HepG2 (cell line): ENCODE measurements at places on chromosomes 1 and 21.

DNA sequence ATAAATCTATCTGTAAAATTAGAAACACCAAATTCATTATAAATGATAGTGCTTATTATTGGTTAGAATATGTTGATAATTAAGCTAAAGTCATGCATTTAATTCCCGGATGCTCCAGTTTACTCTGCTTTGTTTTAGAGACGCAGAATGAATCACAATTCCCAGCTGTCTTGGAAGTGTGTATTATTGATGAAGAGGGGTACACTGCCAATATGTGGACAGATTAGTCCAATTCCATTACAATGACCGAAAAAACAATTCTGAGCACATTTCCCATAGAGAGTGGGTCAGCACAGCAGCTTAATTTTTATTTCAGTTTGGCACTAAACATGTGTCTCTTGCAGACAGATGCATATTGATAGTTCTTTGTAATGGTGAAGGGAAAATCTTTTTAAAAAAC is 146.7 kb downstream of the KCNT2 start:
- DNase-seq, result no peak

DNA sequence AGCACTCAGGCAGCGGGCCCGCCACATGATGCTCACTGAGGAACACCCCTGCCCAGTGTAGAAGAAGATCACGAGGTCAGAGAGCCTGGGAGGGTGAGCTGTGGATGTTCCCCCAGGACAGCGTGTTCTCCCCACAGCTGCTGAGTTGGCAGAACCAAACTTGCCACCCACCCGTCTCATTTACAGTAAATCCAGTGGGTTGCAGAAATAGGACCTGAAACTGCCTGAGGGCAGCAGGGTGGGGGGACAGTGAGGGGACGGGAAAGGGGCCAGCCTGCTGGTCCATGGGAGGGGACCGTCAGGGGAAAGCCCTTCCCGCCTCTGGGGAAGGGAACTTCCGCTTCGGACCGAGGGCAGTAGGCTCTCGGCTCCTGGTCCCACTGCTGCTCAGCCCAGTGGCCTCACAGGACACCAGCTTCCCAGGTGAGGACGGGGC is at the start of gene C1QB:
TSS of gene C1QB (plus strand) at position 356 of the 436 bp plus-strand sequence. CDS start 6,227 bp downstream, outside the sequence.
- DNase-seq, result no peak

- DNase-seq, result no peak
Measured at GRCh38 chr21:36245649-36246048, 74.3 kb upstream of the MORC3 start.

GRCh38 chr1:204225841-204226735 is 12.3 kb upstream of the GOLT1A start:
- peak; percentile 32 for DNase-seq

GRCh38 chr1:216926720-216927510 is 203.7 kb upstream of the ESRRG start:
- DNase-seq, result no peak

DNA sequence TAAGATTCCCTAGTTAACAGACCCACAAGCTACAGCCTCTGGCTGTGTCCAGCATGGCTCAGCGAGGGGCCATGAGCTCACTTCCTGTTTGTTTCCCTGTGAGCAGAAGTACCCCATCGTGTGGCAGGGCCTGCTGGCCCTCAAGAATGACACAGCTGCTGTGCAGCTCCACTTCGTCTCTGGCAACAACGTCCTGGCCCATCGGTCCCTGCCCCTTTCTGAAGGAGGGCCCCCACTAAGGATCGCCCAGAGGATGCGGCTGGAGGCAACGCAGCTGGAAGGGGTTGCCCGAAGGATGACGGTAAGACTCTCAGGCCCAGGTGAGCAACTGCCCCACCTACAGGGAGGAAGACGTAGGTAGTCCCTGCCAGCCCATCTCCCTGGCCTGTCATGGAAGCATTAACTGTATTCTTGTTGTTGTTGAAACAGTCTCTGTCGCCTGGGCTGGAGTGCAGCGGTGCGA is 38.2 kb downstream of the ZBTB17 start:
- no peak for DNase-seq

GRCh38 chr1:38577937-38578270 is 281.7 kb downstream of the RRAGC start:
- DNase-seq, result no peak

GRCh38 chr1:29504196-29504595 is 267.9 kb downstream of the PTPRU start:
- DNase-seq, result no peak

DNA sequence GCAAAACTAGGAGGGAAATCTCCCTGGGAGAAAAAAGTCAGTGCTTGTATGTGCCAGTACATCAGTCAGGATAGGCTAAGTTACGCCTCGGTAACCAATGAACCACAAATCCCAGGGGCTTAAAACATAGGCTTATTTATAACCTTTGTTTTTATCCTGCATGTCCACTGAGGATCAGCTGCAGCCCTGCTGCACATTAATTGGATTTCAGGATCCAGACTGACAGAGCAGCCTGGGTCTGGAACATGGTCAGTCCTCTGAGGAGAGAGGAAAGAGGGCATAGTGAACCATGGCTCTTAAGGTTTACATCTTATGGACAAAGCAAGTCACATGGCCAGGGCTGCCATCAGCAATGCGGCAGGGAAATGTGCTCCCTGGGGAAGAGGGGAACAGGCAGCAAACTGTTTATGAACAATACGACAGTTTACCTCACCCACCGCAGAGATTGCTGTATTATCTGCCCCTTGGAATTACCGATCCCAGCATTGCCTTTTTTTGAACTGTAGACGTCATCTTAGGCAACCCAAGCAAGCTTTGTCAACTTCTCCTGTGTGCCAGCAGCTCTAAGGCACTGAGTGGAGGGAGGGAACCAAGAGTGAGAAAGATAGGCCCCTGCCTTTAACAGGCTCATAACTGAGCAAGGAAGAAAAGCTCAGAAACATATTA is 9.1 kb upstream of the SPRR4 start:
- no peak for DNase-seq

DNA sequence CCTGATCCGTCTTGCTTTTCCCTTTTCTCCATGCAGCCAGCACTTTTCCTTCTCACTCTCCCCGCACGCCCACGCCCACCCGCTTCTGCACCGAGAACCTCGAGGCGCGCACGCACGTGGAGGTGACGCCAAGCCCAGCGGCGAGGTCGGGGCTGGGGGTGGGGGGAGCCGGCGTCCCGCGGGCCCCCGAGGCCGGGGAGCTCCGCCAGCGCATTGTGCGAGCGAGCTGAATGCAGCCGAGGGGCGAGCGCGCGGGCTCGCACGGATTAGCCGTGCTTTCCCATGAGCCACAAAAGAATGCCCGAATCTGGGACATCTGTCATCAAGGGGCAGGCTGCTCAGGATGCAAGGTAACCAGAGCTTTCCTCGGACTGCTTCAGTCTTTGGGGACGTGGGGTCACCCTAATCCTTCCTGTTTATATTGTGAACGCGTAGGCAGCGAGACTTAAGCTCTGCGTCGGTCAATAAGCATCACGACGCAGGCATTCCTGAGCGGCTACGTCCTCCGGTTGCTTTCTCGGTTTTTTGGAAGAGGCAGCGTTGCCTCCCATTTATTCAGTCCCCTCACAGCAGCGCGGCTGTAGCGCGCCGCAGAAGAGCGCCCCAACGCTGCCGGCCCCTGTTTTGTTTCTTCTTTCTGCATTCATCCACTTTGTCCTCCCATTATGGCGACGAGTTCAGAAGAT is 67.3 kb upstream of the AKT3 start:
- no peak for DNase-seq

GRCh38 chr1:29563571-29563970 is 327.2 kb downstream of the PTPRU start:
- no peak for DNase-seq

DNA sequence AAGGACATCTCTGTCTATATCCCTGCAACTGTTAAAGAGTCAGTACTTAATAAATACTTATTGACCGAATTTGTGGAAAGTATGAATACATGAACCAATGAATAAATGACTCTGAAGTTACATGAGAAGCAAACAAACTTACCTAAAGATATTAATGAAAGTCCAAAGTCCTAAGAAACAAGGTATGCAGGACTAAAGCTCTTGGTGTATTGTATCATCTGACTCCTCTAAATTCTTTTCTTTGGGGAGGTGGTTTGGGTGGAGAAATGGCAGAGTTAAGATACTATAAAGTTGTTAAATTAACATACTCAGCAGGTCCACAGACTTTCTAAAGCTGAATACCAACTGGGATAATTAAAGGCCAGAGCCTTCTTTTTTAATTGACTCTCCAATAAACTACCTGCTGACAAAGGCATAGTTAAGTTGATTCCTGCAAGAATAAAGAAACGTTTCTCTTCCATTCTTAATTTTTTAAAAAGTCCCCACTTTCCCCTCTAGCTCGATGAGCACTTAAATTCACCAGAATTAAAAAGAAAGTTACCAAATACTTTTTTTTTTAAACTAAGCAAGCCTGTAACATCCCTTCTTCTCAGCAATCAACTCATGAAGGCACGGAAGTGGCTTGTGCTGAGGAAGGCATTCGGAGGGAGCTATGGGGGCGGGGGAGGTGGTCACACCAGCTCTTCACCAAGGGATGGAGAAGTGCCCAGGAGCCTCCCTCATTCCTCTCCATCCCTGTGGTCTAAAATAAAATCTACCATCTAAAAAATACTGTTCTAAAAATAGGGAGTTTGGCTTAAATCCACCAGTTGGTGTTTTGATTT is 61.1 kb downstream of the GADD45A start:
- DNase-seq, result no peak

DNA sequence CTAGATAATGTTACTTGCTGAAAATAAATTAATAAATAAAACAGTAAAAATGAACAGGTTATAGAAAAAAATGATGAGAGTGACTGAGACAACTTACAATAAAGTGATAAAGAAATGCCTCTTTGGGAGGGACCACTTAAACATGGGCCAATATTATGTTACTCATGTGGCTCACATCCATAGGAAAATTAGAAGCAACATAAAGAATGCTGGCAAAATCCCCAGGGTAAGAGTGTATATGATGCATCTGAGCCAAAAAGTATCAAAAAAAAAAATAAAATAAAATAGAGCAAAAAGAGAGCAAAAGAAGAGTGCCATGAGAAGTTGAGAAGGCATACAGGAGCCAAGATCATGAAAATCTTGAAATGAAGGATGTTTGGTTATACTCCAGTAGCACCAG is 818.0 kb downstream of the LTN1 start:
- no peak for DNase-seq

- DNase-seq, result no peak
Measured at GRCh38 chr21:40967771-40968170, 120.8 kb upstream of the DSCAM start.

DNA sequence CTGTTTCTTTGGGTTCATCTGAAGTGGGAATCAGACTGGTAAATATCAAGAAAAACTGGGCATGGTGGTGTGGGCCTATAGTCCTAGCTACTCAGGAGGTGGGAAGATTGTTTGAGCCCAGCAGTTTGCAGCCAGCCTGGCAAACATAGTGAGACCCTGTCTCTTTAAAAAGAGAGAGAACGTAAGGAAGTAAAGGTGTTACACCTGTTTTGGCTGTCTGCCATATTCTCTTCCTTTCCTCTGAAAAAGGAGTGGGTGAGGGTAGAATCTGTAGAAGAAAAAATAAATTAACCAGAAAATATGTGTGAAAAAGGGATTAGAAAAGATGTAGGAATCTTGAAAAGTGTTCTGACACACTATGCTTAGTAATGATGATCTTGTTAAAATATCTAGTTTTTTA is 20.0 kb downstream of the AHCYL1 start:
- no peak for DNase-seq

DNA sequence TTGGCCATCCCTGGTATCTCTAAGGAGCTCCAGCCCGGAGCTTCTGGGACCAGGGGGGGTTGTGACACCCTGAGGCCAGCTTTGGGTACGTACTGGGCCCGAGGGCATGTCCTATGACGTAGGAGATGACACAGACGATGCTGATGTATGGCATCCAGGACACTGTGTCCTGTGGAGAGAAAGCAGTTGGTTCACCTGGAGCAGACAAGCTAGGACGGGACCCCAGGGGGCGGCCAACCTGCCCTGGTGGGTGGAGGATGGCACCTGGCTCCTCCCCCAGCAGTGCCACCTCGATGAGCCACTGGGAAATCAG is 12.1 kb upstream of the SLC2A7 start:
- DNase-seq, result no peak

DNA sequence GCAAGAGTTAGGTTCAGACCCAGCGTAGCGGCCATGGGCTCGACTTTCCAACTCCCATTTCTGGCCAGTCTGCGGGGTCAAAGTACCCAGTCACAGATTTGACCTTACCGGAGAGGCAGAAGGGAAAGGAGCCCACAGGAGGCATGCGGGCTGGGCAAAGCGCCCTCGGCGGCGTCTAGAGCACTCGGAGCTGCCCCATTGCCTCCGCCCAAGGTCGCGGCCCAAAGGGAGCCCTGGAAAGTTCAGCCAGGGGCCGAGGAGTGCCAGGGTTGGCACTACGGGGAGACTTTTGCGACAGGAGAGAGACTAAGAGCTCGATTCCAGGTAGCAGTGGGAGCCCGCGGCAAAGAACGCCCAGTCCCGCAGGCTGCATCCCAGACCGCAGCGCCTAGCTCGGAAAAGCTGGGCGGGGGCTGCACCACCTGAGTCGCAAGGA is 896 bp downstream of the KANK4 start:
- no peak for DNase-seq

DNA sequence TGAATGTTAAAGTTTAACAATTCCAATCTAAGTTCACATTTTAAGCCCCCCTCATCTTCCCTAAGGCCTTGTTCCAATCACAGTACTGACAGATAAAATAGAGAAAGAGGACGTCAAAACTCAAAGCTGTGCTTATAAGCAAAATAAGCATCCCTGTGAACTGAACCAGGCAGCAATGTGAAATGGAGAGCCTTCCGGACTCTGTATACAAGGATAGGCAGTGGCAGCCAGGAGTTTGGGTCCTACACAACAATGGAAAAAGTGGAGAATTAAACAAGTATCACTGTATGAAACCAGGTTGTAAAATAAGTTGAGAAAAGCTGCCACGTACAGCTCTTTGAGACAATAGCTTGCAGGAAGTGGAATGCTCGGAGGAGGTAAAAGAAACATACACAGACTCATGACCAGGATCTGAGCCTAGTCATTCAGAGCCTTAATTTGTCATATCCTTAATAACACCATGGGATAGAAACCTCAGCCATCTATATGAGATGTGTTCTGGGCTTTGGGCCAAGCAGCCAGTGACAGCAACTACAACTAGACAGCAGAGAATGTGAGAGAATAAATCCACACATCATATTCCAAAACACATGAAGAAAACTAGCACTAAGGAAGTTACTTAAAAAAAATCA is 55.2 kb upstream of the PALMD start:
- DNase-seq, result no peak

- peak; percentile 59 for DNase-seq
Measured at GRCh38 chr1:234125283-234125682, 220.8 kb downstream of the SLC35F3 start.
